ENCODE measurements at places on chromosomes 7 and 10.
A peak's percentile ranks its signal among the peaks of the same experiment; 100 is the strongest.

- DNase-seq: no peak
Measured at GRCh38 chr7:137661634-137662033, 185.1 kb downstream of the DGKI start.

DNA sequence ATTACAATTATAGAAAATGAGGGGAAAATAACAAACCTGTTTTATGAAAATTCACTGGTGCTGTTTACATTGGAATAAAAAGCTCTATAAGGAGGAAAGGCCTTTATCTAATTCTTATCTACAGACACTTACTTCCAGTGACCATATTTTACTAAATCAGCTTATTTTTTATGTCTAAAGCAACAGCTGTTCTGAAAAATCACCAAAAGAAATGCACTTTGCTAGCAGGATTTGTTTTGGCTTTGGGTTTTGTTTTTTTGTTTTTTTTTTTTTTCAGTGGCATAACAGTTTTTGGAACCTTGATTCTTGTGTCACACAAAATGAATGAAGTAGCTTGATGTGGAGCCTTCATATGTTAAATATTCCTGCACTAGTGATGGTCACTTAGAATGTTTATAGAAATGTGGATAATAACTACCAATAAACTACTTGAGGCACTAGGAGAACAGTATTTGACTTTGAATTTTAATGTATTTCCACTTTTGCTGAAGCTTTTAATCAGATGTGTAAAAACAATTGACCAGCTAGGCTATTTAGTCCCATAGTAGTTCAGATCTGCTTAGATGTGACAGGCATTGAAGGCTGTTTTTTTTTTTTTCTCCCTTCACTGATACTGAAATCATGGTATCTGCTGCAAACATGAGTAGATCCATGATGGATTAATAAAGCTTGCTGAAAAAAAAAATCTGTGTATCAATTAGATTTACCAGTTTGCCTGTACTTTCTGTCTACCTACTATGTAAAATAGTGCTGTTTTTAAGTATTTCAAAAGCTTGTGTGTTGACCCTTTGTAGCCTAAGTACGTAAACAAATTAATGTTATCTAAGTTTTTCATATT lies 2.8 kb downstream of the ARL4A start:
- no peak for DNase-seq

GRCh38 chr10:68231817-68232251 lies at the start of gene ATOH7:
ATOH7 (minus strand) TSS chr10:68232113; CDS start chr10:68231677, 436 bp downstream.
- no peak for DNase-seq

DNA sequence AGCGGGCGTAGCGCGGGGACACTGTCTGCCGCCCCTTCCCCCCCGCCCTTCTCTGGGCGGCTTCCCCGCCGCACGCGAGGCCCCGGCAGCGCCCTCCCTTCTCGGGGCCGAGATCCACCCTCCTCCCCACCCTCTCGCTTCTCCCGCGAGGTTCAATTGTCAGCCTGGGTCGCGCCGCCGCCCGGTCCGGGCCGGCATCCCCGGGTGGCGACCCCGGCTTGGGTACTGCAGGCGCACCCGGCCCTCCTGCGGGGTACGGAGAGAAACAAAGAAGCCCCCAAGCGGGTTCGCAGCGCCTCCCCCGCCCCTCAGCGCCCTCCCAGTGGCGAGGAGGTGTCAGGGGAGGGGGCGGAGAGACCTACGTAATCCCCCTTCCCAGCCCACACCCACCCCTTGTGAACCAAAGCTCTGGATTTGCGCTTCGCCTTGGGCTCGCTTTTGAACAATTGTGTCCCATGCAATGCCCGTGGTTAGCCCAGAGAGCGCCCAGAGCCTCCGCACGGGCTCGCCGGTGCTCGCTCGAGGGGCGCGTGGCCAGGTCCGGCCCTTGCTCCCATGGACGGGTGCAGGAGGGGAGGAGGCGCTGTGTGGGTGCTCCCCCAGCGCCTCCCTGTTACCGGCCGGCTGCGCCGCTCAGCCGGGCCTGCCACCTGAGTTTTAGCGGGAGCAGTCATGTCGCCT lies 634 bp downstream of the HECW1 start:
- no peak for DNase-seq

DNA sequence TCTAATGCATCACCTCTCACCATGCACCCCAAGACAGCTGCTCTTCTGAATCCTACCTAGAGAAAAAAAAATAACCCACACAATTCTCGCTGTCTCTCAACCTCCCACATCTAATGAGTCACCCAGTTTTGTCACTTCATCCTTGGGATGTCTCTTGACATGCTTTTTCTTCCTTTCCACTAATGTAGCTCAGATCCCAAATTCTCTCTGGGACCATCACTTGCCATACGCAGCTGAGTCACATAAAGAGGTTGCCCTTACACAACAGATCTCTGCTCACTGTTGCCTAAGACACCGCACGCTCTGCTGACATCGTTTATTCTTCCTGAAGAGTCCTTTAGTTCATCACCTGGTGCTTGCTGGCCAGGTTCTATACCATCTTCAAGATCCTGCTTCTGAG lies 606.0 kb upstream of the GALNT17 start:
- DNase-seq: no peak

DNA sequence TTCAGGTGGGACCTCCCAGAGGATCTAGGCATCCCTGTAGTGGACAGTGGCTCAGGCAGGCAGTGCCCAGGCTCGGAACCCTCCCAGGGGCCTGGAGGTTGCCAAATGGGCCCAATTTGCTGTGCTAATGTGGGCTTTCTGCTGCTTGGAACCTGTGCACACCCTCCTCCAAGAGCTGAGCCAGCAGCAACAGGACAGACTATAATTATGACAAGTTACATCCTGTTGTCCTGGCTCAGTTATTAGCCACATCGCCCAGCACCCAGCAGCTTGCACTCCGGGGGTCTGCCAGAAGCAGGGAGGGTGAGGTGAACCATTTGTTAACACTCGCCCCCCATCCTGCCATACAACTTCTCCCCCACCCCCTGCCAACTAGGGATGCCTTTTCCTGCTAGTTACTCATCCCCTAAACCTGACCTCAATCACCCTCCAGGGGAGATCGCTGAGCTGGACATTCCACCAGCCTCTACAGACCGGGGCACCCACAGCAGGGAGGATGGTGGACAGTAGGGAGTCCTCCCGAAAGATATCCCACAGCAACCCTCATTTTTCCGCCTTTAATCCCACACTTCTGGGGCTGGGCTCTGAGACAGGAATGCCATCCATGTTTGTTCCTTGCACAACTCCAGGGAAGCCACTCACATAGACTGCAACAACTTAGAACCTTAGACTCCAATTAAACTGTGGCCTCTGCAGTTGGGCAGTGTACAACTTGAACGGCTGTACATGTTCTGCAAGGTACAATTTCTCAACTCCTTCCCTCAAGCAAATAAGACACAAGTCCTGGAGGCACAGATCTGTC lies 7.9 kb upstream of the MYL10 start:
- no peak for DNase-seq

DNA sequence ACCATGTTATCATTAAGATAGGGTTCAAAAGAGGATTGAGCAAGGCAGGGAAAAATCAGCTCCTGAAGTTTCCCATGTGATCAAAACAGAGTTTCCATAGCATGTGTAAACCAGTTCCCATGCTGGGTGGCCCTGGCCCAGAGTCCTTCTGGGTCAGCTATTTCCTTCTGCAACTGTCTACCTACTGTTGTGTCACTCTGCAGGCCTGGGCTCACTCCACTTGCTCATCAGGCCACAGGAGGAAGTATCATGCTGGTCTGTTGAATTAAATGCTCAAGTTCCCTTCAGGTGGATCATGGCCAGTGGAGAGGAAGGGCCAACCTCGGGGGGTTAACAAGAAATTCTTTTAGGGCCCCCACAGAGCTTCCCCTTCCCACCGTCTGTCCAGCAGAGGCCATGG lies 104.7 kb downstream of the GFRA1 start:
- no peak for DNase-seq

DNA sequence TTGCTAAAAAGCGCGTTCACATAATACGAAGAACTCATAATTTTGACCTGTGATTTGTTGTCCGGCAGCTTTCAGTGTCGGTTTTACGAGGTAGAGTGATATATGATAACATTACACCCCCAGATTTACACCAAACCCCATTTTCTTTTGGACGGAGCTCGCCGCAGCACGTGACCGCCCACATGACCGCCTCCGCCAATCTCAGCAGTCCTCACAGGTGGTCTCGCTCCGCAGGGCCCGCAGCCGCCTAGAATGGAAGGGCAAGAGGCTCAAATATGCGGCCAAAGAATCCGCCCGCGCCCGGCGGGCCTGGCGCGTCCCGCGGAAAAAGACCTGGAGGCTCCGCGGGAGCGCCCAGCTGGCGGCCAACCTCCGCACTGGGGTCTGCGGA lies at the start of gene HOXA7:
HOXA7 (minus strand) TSS at position 168 of the 391 bp plus-strand sequence; CDS start at position 38, 130 bp downstream.
- DNase-seq: no peak

- DNase-seq: no peak
Measured at GRCh38 chr7:130986261-130986690, 252.3 kb upstream of the KLF14 start.

DNA sequence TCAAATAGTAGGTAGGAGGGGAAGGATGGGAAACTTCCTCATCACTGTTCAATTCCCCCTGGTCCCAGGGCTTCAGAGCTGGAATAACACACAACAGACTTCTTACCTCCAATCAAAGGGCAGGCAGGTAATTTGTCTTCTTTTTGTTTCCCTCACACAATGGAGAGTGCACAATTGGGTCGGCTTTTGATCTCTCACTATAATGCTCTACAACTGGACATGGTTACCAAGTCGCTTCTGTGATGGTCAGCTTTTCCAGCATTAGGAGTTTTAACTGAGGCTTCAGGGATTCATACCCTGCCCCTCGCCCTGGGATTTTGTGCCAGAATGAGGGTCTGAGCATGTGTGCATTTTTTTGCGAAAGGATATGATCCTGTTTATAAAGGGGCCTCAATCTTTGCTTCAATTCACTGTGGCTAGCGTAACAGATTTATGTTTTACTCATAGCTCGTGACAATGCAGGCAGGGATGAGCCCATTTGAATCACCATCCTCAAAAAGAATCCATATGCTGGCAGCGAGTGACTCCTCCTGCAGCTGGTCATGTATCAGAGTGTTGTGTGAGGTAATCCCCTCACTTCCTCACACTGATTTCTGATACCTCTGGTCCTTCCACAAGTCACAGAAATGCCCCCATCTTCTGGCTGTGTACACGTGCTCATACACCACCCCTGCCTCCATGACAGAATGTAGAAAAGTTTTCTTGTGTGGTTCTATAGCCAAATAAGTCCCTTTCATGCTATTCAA lies 189.6 kb downstream of the CTTNBP2 start:
- DNase-seq: no peak

- DNase-seq: no peak
Measured at GRCh38 chr10:99560277-99561126, 27.8 kb downstream of the NKX2-3 start.

DNA sequence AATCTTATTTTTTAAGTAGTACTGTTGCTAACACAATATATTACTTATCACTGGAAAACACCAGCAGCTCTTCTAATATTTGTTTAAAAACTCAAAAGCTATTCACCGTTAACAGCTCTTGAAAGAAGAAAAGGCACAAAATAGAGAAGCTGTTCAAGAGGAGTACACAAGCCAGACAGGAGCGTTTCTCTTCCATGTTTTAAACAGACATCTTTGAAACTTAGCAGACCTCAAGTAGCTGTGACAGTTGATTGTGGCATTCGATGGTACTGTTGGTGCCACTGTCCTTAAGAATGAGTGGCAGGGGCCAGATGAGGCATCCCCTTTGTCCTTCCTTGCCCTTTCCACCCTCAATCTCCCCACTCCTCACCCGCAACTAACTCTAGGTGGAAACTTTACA lies 81.6 kb upstream of the PRR15 start:
- no peak for DNase-seq

DNA sequence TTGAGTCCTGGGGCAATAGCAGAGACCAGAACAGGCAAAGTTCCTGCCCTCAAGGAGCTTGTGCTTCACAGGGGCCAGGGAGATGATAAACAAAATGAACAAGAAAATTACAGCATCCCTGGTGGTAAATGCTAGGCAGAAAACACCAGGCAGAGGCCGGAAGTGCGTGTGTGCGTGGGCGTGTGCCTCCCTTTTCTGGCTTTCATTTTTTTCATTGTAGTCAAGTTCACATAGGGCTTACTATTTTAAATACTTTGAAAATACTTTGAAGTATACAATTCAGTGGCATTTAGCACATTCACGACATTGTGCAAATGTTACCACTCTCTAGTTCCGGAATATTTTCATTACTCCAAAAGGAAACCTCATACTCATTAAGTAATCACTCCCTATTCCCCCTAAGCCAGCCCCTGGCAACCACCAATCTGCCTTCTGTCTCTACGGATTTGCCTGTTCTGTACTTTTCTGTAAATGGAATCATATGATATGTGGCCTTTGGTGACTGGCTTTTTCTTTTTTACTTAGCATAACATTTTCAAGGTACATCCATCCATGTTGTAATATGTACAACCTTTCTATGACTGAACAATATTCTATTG lies 88.1 kb upstream of the PDCD4 start:
- DNase-seq: peak; percentile 77

DNA sequence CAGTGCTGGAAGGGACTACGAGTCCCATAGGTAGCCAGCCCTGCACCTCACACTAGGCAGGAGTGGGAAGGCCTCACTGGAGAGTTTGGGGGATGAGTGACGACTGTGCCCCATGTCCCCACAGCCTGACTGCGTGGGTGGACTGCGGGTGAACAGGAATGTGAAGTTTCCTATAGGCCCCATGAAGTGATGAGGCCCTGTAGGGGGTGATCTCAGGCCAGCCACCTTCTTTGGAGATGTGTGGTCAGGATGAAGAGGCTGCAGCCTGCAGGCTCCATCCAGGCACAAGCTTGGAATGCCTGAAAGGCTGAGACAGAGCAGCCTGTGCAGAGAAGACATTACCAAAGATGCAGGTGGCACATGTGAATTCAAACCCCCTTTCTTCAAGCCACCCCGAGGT lies 94.9 kb downstream of the CPXM2 start:
- no peak for DNase-seq

DNA sequence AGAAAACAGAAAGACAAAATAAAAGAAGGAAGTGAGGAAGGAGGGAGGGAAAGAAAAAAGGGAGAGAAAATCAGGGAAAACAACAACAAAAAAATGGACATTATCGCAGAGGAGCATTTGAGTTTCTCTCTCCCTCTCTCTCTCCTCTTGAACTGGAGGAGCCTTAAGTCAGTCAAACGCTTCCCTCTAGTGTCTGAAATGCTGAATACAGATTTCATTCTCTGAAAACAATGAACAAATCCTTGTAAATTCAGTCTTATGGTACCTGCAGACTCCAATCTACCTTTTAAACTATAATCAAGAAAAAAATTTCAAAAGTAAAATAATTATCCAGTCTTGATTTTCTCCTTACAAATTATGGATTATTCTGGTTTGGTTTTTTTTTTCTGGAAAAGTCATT lies 89.2 kb upstream of the PFKP start:
- DNase-seq: no peak

DNA sequence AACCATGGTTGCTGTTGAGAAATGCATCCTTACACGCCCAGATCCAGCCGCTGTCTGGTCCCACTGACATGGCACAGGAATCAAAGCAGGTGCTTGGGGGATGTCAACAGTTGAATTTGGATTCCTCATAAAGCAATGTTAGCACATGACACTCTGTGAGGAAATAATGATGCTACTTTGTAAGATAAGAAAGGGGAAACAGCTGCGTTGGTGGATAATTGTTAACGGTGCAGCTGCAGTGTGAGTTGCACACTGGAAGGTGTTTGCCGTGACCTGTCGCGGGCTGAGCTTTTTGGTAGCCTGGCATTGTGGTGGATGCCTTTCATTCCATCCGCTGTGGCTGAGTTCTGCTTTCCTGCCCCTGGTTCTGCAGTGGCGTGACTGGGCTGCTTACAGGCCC lies 113.9 kb downstream of the MGMT start:
- no peak for DNase-seq

GRCh38 chr7:12573885-12574284 lies 3.4 kb downstream of the SCIN start:
- DNase-seq: no peak

- no peak for DNase-seq
Measured at GRCh38 chr7:94182721-94183120, 178.6 kb upstream of the BET1 start.

- no peak for DNase-seq
Measured at GRCh38 chr10:5466451-5467206, 32.7 kb downstream of the CALML5 start.

Measured in stimulated activated CD4-positive, alpha-beta T cell treated with anti-CD3 and anti-CD28 coated beads, Interleukin-4, amount 100 ng/mL, for 1 hour (primary cell).